ENCODE measurements at places on chromosomes 7 and 10.

- DNase-seq, result no peak
These were observed 2.5 kb downstream of the TNKS2 start for GRCh38 chr10:91800756-91801155.

DNA sequence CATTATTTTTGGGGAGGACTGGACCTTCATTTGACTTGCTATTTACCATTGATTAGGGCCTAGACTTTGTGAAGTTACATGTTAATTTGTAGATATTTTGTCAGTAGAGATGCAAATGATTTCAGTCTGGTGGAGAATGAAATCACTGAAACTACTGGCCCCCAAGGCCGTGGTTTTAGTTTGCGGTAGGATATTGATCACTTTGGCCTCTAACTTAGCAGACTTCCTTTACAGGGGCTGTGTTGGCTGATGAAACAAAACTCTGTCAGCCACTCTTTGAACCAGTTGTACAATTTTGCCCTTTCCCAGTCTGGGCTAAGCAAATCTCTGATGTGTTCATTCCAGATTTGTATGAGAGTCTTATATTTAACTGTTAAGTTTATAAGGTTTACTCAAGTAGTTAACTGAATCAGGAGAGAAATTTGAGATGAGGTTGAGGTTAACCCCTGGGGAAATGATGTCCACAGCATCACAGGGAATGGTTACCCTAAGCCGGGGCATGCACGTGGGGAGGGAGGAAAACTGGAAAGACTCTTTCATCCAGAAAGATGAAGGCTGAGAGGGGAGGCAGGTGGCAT, 105.7 kb upstream of the INSIG1 start:
- no peak for DNase-seq

- DNase-seq, result no peak
These were observed 60.4 kb upstream of the FAM20C start for GRCh38 chr7:131781-132482.

- no peak for DNase-seq
These were observed 11.8 kb downstream of the CAMK2B start for GRCh38 chr7:44313621-44314031.
